Daoy (cell line): ENCODE measurements at places on chromosomes 1 and 21.

DNA sequence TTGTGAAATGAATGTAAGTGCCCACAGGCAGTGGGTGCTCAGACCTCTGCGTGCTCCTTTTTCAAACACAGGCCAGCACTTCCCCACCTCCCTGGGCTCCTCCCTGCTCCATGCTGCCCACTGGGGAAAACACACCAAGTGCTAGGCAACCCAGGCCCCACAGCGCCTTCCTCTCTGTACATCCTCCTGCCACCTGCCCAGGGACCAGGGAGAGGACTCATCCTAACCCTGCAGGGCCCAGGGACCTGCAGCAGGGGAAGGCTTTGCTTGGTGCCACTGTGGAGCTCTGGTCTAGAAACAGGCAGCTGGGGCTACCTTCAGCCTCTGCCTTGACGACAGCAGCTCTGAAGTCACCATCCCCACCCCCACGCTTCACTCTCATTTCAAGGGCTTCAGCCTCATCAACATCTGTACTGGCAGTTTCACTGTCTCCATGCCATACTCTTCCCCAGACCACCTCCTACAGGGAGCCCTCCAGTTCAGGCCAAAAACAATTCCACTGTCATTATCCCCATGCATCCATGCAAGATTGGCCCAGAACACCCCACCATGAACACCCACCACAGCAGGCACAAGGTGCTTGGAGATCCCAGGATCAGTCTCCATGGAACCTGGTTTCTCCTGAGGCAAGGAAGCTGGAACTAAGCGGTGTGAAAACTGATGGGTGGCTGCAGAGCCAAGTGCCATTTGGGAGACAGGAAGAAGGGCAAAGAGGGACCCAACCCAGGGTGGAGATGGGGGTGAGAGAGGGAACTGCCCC is 1.1 kb downstream of the IGSF8 start:
- no peak for DNase-seq

DNA sequence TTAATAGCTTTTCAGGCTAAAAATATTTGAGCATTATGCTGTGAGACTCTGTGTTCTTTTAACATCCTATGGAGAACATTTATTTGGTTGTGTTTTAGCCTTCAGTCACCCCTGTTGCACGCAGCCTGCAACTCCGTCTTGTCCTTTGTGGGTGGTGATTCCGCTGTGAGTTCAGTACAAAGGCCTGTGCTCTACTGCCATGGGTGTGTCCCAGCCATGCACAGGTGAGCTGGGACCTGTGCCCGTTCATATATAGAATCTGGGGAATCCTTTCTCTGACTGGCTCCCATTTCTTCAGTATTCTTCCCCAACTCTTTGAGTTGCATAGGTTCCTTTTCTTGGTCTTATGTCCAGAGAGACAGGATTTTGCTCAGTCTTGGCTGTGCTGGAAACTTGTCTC is 61.4 kb downstream of the ACTL8 start:
- no peak for DNase-seq

DNA sequence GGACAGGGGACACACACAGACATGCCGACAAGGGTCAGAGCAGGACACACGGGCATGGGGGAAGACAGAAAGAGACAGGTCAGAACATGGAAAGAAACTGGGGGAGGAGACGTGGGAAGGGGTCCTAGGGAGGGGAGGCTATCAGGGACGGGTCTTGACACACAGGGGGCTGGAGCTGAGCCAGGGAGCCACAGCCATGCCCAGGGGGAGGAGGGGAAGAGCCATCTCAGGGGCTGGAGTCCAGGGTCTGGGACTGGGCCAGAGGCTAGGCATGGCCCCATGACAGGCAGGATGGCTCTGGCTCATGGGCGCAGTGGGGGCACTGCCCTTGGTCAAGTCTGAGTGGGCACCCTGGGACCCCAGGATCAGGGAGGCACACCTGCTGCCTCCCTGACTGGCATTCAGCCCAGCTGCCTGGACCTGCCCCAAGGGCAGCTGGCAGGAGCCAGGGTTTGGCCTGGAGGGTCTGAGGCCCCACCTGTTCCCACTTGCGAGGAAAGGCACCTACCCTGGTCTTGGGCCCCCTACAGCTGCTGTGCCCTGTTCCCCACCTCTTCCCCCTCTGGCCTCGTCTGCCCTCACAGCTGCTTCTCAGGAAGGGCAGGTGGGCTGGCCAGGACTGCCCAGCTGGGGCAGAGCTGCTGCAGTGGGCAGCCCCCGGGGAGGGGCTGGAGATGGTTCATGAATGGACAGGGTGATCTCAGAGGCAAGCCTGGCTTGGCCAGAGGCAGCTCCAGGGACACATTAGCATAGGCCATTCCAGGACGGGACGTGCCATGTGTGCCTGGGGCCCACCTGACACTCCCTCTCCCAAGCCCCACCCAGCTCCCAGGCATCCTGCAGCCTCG is 42.9 kb downstream of the HSPG2 start:
- DNase-seq = no peak

- DNase-seq = peak; percentile 70
Observed at GRCh38 chr1:207463021-207463420, 8.9 kb downstream of the CR2 start.
